ENCODE measurements at places on chromosomes 11 and 22.
A peak's percentile ranks its signal among the peaks of the same experiment; 100 is the strongest.

GRCh38 chr11:134949121-134950090 lies 537.4 kb upstream of the B3GAT1 start:
- H3K4me1 ChIP-seq: no peaks in the 10 kb centered on the region
- H3K36me3 ChIP-seq: no peaks in the 10 kb centered on the region
- no peak overlapping the region for H3K4me3 ChIP-seq

DNA sequence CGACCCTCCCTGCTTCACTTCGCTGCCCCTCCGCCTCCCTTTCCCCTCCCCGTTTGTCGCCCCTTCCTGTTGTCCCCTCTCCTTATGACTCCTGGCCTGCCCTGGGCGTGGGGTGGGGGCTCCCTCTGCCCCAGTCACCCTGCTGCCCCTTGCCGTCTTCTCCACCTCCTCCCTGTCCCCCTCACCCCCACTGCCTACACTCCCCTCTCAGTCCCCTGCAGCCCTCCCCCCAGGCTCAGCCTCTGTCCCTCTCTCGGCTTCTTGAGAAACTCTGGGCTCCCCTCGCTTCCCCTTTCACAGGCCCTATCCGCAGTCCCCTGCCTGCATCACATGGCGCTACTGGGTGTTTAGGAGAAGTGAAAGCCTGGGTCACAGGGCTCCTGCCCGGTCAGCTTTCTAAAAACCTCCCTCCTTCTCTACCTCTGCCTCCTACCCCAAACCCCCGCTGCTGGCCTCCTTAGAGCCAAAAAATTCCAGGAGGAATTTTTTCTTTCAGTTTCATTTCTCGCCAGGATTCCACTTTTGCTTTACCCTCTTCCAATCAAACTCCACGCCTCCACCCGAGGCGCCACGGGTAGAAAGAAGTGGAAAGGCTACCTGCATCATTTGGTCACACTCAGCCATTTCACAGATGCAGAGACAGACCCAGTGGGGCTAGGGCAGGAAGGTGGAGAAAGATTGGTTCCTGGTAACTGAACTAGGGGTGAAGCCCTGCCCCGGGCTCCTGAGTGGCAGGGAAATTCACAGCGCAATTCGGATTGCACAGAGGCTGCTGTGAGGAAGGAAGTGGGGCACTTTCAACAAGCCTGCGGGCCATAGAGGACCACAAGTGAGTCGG lies at the start of gene SLC15A3:
Gene SLC15A3 (minus strand): TSS at position 273 of the 838 bp plus-strand sequence. CDS start 625 bp downstream, outside the sequence.
- DNase-seq: peak; percentile 69
- no peaks in the 10 kb centered on the region for H3K36me3 ChIP-seq
- H3K4me3 ChIP-seq: peak within 1 kb of the TSS; percentile 22
- H3K27me3 ChIP-seq: peaks cover 4% of the 10 kb centered on the region
- peak within 1 kb of the TSS; percentile 74 for H3K27ac ChIP-seq
- H3K4me1 ChIP-seq: no peaks in the 10 kb centered on the region

- peak overlapping the region; percentile 98 for H3K27ac ChIP-seq
- peaks cover 10% of the 10 kb centered on the region for H3K36me3 ChIP-seq
- peak overlapping the region; percentile 90 for H3K4me3 ChIP-seq
- peaks cover 45% of the 10 kb centered on the region for H3K4me1 ChIP-seq
- DNase-seq: peak; percentile 60
These were observed 1.2 kb downstream of the DDX6 start for GRCh38 chr11:118789501-118790356.

- peaks cover 3% of the 10 kb centered on the region for H3K4me1 ChIP-seq
- no peaks in the 10 kb centered on the region for H3K36me3 ChIP-seq
- H3K4me3 ChIP-seq: no peak overlapping the region
- no peak for DNase-seq
- H3K27ac ChIP-seq: no peak overlapping the region
These were observed 30.4 kb downstream of the BID start for GRCh38 chr22:17743661-17744411.

GRCh38 chr11:110720431-110721275 lies 8.4 kb upstream of the ARHGAP20 start:
- no peak overlapping the region for H3K4me3 ChIP-seq
- no peak for DNase-seq
- H3K36me3 ChIP-seq: no peaks in the 10 kb centered on the region
- no peaks in the 10 kb centered on the region for H3K27me3 ChIP-seq

GRCh38 chr11:3089236-3090061 lies 32.2 kb upstream of the CARS1 start:
- H3K4me3 ChIP-seq: no peak overlapping the region
- H3K4me1 ChIP-seq: no peaks in the 10 kb centered on the region
- H3K36me3 ChIP-seq: no peaks in the 10 kb centered on the region
- no peaks in the 10 kb centered on the region for H3K27me3 ChIP-seq
- DNase-seq: no peak
